ENCODE measurements at places on chromosomes 12 and 14. TPM values are rescaled to one million over a fixed set of nuclear protein-coding genes. Genes with fewer than 3 reads are reported as not detected.

DNA sequence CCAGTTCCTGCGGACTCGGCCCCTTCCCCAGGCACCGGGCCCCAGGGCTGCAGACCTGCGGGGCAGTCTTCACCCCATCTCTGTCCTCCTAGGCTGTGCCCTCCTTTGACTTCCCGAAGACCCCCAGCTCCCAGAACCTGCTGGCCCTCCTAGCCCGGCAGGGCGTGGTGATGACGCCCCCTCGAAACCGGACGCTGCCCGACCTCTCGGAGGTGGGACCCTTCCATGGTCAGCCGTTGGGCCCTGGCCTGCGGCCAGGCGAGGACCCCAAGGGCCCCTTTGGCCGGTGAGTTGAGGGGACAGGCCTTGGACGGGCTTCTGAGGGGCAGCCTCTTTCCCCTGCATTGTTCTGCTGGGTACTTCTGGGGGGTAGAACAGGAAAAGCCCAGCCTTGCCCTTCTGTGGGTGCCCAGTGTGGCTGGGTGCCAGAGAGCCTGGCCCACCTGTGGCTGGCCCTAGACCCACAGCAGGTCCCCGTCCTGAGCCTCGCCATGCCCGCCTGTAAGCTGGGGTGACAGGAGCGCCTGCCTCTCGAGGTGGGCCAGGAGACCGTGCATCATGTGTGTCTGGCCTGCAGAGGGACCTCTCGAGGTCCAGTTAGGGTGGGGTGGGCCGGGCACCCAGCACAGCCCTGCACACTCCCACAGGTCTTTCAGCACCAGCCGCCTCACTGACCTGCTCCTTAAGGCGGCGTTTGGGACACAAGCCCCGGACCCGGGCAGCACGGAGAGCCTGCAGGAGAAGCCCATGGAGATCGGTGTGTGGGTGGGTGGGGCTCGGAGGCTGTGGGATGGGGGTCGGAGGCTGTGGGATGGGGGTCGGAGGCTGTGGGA is 12.6 kb upstream of the PUS1 start:
- no peaks in the 10 kb centered on the region for H3K27me3 ChIP-seq
- H3K36me3 ChIP-seq, result no peaks in the 10 kb centered on the region
- no peak for DNase-seq
- H3K27ac ChIP-seq, result no peak overlapping the region

DNA sequence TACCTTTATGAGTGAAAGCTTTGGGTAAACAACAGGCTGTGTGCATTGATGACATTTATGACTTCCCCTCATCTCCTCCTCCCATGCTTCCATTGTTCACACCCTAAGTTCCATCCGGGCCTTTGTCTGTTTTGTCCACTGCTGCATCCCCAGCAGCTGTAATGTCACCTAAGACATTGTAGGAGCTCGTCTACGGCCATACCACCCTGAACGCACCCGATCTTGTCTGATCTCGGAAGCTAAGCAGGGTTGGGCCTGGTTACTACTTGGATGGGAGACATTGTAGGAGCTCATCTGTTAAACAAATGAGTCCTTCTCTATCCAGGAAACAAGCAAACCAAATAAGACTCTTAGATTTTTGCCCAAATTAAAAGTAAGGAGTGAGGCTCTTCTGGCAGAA is 40.4 kb upstream of the SYCP3 start:
- H3K4me1 ChIP-seq, result no peaks in the 10 kb centered on the region
- H3K4me3 ChIP-seq, result no peak overlapping the region
- no peak overlapping the region for H3K27ac ChIP-seq
- H3K36me3 ChIP-seq, result peaks cover 14% of the 10 kb centered on the region

DNA sequence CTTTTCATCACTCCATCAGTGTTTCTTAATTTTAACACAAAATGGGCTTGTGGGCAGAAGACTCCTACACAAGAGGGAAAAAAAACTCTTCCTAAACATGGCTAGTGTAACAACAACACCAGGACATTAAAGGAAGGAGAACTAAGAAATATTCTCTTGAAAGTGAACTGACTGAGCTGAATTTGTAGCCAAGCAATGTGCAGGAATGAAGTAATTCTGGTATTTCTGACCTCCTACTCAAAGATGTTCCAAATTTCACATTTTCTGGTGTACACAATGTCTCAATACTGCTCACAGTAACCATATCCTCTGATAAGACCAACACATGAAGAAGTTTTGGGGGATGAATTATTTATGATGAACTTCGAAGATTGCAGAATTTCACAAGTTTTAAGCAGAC is 357.3 kb downstream of the DUSP6 start:
- no peak overlapping the region for H3K27ac ChIP-seq
- no peak for DNase-seq

DNA sequence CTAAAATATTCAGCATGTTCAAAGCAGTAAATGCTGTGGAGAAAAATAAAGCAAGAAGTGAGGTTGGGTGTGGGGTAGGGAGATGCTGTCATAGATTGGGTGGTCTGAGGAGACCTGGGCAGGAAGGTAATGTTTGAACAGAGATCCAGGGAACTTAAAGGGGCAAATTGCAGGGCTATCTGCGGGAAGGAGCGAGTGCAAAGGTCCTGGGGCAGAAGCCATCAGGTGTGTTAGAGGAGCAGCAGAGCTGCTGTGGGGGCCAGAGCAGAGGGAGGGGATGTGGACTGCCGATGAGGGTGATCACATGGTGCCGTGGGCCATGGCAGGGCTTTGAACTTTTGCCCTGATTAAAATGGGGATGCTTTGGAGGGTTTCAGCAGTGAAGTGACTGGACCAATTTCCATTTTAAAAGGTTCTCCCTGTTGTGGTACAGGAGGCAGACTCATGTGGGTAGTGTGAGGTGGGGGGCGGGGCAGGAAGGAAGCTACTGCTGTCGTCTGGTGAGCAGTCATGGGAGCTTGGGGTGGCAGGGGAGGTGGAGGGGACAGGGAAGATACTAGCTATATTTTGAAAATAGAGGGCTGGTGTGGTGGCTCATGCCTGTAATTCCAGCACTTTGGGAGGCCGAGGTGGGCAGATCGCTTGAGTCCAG is 145.0 kb downstream of the AACS start:
- DNase-seq, result no peak
- no peaks in the 10 kb centered on the region for H3K36me3 ChIP-seq
- H3K27me3 ChIP-seq, result no peaks in the 10 kb centered on the region
- peaks cover 44% of the 10 kb centered on the region for H3K4me1 ChIP-seq
- H3K27ac ChIP-seq, result no peak overlapping the region
- no peak overlapping the region for H3K4me3 ChIP-seq

LRTM2 gene
- 0.12 TPM for total RNA-seq

SAV1 gene
- 82.2 TPM for total RNA-seq

ZNF705A gene
- not detected for total RNA-seq

All from GM23338 (cell line).